ENCODE measurements at places on chromosomes 13 and 19.

DNA sequence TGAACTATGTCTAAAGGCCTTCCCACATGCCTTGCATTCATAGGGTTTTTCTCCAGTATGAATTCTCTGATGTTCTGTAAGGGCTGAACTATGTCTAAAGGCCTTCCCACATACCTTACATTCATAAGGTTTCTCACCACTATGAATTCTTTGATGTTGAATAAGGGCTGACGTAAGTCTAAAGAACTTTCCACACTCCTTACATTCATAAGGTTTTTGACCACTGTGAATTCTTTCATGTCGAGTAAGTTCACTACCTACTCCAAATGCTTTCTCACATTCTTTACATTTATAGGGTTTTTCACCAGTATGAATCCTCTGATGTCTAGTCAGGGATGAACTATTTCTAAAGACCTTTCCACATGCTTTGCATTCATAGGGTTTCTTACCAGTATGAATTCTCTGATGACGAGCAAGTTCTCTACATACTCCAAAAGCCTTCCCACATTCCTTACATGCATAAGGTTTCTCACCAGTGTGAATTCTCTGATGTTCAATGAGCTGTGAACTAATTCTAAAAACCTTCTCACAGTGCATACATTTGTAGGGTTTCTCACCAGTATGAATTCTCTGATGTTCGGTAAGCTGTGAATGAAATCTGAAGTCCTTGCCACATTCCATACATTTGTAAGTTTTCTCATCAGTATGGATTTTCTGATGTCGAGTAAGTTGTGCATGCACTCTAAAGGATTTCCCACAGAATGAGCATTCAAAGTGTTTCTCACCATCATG lies 19.1 kb upstream of the ZNF260 start:
- peak; percentile 21 for DNase-seq

DNA sequence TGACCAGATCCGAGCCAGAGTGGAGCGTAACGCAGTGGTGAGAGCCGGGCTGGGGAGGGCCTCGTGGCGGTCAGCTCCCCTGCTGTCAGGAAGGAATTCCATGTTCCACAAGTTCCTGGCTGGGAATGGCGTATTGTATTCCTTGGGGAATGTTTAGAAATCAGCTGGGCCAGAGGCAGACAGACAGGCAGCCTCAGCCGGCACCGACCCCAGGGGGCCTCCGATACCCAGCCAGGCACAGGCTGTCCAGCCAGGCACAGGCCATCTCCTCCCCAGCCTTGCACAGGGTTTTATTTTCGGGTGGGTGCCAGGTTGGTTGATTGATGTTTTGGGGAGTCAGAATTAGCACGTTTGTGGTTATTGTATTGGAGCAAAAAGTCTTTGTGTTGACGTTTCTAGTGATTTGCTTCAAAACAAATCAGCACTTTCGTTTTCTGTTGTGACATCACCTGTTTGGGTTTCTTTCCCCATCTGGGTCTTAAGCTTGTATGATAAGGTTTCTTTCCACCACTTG lies 126.6 kb upstream of the MCF2L start:
- DNase-seq = peak; percentile 43

GRCh38 chr13:74217811-74218210 lies 83.6 kb upstream of the KLF12 start:
- peak; percentile 25 for DNase-seq

GRCh38 chr13:77047649-77048343 lies 20.8 kb upstream of the FBXL3 start:
- DNase-seq = no peak
